ENCODE measurements at places on chromosomes 6 and 20.

DNA sequence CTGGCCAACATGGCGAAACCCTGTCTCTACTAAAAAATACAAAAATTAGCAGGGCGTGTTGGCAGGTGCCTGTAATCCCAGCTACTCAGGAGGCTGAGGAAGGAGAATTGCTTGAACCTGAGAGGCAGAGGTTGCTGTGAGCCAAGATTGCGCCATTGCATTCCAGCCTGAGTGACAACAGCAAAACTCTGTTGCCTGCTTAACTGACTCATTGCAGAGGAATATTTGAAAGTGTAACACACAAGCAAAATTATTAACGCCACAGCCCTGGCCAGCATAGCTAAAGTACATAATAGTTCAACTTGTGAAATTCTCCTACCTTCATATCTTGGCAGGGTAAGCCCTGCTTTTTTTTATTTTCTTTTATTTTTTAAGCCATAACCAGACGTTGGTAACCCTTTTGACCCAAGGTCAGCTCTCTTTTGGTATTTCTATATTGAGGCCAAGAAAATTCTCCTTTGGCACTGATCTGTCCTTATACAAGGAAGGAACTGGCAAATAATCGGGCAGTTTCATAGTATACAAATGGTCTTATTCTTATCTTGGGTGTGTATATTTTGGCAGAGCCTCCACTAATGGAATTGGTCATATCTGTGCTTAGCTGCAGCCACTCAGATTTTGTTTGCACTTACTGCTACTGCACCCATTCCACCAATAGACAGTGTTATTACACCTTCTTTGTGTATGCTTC is 4.0 kb upstream of the ADGRF5 start:
- no peak for DNase-seq

DNA sequence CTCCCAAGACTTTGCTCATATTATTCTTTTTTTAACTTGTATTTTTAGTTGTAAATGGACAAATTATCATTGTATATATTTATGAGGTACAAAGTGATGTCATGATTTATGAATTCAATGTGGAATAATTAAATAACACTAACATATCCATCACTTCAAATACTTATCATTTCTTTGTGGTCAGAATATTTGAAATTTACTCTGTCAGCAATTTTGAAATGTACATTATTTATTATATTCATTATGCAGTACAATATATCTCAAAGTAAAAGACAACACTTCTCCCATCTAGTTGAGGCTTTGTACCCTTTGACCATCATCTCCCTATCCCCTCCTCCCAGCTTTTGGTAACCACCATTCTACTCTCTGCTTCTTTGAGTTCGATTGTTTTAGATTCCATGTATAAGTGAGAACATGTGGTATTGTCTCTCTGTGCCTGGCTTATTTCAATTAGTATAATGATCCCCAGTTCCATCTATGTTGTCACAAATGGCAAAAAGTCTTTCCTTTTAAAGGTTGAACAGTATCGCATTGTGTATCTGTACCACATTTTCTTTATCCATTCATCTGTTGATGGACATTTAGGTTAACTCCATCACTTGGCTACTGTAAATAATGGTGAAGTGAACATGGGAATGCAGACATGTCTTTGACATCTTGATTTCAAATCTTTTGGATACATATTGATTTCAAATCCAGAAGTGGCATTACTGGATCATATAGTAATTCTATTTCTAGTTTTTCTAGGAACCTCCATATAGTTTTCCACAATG is 197.2 kb downstream of the KIF6 start:
- no peak for DNase-seq

- DNase-seq, result peak; percentile 54
Measured at GRCh38 chr6:150238846-150239407, 96.1 kb downstream of the PPP1R14C start.

GRCh38 chr6:142802124-142802523 is 142.9 kb downstream of the HIVEP2 start:
- DNase-seq, result peak; percentile 75

DNA sequence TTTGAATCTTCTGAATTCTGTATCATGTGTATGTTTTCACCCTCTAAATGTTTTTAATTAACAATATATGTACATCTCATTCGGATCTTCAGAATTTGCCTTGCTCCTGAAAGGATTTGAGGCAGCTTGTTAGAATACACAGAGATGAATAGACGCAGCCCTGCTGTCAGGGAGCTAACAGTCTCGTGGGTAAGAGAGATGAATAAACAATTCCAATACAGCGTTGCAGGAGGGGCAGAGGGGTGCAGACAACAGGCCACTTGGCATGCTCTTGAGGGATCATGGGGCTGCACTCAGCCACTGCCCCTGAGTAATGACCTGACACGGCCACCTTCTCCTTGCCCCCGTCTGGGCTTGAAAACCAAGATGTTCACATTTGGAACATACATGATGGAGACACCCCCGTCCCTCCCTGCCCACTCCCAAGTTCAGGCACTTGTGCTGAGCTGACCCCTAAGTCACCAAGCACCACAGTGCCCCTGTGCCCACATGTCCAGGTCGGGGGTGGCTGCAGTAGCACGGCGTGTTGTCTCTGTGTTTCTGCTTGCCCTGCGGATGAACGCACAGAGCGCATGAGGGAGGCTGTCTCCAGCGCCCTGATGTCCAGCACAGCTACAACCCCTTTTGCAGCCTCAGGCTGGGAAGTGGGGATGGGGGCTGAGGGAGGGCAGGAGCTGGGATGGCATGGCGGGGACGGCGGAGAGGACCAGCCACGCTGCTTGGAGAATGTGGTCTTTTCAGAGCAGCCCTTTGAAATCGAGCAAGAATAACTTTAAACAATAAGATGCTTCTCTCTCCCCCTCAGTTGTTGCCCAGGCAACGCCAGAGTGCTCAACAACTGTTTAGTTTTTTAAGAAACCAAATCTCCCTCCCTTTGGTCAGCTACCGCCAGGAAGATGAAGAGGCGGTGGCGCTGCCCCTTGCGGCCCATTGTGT is 33.0 kb upstream of the CDH22 start:
- no peak for DNase-seq

DNA sequence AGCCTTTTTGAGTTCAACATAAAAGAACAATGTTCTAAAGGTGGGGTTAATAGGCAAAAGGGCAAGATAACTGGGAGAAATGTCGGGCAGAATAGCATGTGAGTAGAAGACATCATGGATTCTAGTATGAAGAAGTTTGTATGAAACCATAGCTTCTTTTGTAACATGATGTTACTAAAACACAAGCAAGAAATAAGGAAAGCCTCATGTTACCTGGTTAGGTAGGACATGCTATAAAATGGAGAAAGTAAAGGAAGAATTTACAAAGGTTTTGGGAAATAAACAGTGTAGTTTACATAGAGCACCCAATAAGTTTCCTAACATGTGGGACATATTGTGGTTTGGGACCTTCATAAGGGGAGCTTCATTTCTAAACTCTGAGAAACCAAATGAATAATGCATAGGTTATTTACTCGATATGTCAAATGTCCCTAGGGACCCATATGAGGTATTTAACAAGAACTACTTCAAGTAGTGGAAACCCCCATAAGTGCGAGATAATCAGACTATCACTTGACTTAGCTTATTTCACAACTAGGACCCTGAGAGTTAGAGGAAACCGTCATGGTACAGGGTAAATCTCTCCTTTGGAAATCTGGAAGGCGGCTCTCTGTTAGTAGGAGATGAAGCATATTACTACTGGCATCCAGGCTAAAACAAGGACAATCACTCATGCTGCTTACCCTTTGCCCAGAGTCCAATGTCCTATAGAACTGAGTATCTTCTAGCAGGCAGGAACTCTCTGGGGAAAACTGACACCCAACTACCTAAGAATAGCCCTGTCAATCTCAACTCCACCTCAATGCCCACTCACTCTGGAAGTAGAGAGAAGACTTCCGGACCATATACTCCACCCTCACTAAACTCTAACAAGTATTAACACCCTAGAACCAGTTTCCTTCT is 57.5 kb downstream of the ILRUN start:
- peak; percentile 7 for DNase-seq

- no peak for DNase-seq
Measured at GRCh38 chr20:52230409-52230808, 38.8 kb upstream of the ZFP64 start.

DNA sequence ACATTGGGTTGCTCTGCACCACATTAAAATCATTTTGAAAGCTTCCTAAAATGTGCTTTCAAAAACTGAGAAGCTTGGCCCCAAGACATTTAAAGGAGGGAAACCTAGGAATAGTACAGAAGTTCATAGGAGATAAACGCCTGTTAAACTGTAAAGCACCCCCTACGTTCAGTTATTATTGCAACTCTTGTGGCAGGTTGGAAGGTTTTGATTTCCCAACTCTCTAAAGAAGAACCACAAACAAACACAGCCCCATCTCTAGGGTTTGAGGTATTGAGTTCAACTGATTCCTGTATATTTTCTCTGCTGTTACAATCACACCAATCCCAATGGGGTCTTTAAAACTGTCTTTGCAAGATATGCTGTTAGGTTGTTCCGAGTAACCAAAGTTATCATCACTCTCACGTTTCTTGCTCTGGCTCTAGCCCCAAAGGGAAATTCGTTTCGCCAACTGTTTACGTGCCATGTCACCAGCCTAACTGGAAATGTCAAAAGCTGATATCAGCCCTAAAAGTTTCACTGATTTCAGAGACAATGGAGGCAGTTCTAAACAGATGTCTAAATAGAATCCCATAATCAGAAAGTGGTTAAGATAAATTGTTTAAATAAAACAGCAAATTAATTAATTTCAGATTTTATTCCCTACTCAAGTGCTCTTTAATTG is 12.1 kb downstream of the TFAP2A start:
- DNase-seq, result no peak

DNA sequence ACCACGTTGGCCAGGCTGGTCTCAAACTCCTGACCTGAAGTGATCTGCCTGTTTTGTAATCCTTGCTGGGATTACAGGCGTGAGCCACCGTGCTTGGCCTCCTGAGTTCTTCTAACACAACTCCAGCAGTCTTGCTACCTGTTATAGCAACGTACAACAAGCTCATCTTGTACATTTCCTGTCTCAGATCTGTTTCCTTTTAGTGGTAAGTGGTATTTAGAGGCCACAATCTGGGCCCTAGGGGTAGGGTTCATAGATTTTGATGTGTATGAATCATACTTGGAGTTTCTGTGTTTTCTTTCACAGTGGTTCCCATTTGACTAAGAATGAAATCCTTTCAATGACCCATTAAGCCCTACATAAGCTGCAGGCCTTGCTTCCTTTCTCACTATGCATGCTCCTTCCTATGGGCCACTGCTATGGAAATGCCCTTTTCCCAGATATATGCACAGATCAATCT is 27.1 kb upstream of the SYNCRIP start:
- peak; percentile 17 for DNase-seq

DNA sequence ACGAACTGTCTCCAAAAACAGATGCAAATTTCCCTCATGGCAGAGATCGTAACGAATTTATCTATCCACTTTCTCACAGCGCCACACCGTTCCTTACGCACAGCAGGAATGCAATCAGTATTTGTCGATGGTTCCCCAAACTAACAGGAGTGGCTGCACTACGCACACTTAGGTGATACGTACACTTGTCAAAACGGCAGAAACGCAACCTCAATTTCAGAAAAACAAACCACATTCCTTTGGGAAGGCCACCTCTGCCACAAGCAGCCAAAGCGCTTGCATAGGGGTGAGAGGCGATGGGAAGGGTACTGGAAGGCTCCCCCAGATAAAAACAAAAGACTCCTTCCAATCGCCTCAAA is 638 bp downstream of the MDN1 start:
- DNase-seq, result peak; percentile 41

DNA sequence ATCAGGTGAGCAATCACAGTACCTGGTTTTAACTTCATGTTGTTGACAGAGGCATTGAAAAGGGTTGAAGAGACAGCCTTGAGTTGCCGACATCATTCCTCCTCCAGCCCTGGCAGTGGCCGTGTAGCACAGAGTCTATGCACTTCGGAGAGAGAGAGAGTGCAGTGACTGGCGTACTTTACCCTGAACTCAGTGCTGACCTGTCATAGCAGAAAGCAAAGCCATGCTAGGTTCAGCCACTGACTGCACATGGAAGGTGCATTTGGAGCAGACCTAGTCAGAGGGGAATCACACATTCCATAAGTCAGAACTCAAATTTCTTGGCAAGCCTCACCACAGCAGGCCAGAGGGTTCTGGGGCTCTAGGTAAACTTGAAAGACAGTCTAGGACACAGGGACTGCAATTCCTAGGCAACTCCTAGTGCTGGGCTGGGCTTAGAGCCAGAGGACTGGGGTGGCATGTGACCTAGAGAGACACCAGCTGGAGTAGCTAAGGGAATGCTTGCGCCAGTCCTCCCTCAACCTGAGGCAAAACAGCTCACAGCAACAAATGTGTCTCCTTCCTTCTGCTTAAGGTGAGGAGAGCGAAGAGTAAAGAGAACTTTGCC is 69.1 kb downstream of the ELOVL4 start:
- no peak for DNase-seq

GRCh38 chr20:20685635-20686034 is 26.8 kb downstream of the RALGAPA2 start:
- DNase-seq, result no peak

GRCh38 chr20:32528171-32528891 is 56.8 kb downstream of the NOL4L start:
- DNase-seq, result no peak

- DNase-seq, result no peak
Measured at GRCh38 chr6:167464177-167464576, 139.3 kb downstream of the TTLL2 start.

GRCh38 chr6:108995296-108995695 is 99.3 kb downstream of the SESN1 start:
- no peak for DNase-seq

GRCh38 chr6:29596381-29596900 is 11.5 kb downstream of the OR2H2 start:
- DNase-seq, result no peak

GRCh38 chr6:39449022-39449421 is 126.5 kb upstream of the KCNK16 start:
- no peak for DNase-seq

DNA sequence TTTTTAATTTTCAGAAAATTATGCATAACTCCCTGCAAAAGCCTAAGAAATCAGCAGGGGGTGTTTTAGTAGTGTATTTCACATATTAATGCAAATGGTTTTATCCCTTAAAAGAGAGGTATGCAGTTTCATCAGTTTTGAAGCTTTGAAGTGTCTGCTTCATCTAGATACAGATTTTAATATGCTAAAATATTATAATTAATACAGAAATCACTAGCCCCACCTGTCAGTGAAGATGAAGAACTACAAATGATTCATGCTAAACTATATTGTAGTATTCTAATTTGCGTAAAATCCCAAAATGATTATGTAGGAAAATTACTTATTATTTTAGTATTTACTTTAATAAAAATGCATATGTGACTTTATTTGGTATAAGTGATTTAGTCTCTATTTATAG is 2.9 kb upstream of the TFB1M start:
- DNase-seq, result peak; percentile 20

DNA sequence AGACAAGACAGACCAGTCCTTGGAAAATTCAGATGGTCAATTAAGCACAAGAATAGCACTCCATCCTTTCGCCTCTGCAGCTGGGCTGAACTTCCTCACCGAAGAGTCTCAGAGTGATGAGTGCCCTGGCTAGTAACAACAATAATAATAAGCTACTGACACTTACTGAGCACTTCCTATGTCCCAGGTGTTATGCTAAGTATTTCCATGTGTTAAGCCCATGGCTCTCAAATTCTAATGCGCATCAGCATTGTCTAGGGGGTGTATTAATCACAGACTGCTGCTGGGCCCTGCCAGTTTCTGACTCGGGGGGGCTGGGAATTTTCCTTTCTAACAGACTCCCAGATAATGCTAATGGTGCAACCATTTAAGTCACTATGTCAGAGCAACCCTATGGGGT is 118.2 kb upstream of the LRFN2 start:
- no peak for DNase-seq

Measured in inflammatory macrophage treated with lipopolysaccharide for 4 hours (primary cell).